PC-3 (cell line): ENCODE measurements at places on chromosomes 7 and 10. TPM values are rescaled to one million over a fixed set of nuclear protein-coding genes. Genes with fewer than 3 reads are reported as not detected.

The REPIN1 gene
- total RNA-seq, result 124 and 153 TPM in 2 replicates

The CALN1 gene
- total RNA-seq, result not detected in 2 replicates

DNA sequence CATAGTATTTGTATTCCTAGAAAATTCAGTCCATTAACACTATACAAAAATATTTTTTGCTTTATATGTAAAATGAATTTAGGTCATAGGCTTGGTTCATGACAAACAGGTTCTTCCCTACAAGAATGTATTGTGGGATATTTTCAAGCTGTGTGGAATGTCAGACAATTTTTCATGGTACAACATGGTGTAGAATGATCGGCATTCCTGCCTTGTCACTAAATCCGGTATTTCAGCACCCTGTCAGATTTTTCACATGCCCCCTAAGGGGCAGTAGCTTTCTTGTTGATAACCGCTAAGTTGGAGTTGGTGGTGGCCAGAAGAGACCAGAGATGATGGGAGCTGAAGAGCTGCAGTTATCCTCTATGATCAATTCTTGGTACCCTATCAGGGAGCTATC lies 154.3 kb downstream of the SORCS3 start:
- DNase-seq, result no peak

- peak; percentile 19 for DNase-seq
Measured at GRCh38 chr7:97971120-97971989, 18.6 kb downstream of the OCM2 start.

GRCh38 chr10:3897156-3897555 lies 112.1 kb upstream of the KLF6 start:
- peak; percentile 57 for DNase-seq

GRCh38 chr7:53418834-53419482 lies 383.5 kb downstream of the POM121L12 start:
- DNase-seq, result no peak
